NCI-H1930 (cell line): ENCODE measurements at places on chromosomes 3 and 15.

- no peak for DNase-seq
These were observed 14.8 kb upstream of the WNT5A start for GRCh38 chr3:55501905-55502304.

DNA sequence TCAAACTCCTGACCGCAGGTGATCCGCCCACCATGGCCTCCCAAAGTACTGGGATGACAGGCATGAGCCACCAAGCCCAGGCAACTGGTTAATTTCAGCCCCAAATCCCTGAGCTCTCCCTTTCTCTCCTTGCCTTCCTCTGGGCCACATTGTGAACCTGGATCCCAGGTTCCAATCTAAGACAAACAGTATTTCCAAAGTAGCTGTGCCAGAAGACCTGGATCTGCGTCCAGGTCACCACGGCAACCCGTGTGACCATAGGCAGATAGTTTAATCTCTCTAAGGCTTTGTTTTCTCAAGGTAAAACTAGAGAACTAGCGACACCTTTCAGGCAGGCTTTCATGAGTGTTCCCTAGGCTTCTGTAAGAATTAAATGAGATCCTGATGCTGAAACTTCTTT, 5.9 kb upstream of the RBPMS2 start:
- DNase-seq, result no peak

- no peak for DNase-seq
These were observed 38.8 kb upstream of the ANKRD34C start for GRCh38 chr15:79243723-79244122.

DNA sequence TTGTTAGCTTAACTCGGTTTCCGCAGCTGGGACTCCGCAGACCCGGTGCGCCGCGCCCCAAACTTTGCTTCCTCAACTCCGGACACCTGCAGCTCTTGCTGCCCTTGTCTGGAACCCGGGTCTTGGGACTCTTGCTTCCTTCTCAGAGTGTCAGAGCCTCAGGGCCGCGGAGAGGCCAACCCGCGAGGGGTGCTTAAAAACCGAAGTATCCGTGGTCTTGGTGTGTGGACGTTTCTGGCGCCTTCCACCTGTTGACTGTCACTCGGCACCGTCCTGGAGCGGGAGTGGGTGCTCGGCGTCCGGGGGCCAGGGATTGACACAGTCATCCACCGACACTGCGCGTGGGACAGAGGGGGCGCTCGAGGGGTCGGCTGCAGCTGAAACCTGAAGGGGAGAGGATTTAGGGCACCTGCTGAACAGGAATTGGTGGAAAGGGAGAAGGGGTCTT, 386 bp downstream of the SQOR start:
- no peak for DNase-seq

DNA sequence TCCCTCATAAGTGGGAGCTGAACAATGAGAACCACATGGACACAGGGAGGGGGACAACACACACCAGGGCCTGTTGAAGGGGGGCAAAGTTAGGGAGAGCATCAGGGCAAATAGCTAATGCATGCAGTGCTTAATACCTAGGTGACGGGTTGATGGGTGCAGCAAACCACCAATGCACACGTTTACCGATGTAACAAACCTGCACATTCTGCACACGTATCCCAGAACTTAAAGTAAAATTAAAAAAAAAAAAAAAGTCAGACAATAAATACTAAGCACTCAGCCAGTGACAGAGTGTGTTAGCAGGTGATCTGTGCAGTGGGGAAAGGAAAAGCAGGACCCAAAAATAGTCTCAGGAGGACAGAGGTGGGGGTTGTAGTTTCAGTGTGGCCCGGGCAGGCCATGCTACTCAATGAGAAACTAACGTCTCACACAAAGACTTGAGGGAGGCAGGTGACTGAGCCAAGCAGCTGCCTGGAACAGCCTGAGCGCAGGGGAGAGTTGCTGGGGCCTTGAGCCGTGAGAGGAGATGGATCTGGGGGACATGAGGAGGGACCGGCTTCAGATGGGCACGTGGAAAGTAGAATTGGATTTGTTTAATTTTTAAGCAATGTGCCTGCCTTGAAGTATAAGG, 18.4 kb downstream of the ANKDD1A start:
- DNase-seq, result no peak

GRCh38 chr3:23435318-23435717, 232.2 kb downstream of the UBE2E2 start:
- no peak for DNase-seq

DNA sequence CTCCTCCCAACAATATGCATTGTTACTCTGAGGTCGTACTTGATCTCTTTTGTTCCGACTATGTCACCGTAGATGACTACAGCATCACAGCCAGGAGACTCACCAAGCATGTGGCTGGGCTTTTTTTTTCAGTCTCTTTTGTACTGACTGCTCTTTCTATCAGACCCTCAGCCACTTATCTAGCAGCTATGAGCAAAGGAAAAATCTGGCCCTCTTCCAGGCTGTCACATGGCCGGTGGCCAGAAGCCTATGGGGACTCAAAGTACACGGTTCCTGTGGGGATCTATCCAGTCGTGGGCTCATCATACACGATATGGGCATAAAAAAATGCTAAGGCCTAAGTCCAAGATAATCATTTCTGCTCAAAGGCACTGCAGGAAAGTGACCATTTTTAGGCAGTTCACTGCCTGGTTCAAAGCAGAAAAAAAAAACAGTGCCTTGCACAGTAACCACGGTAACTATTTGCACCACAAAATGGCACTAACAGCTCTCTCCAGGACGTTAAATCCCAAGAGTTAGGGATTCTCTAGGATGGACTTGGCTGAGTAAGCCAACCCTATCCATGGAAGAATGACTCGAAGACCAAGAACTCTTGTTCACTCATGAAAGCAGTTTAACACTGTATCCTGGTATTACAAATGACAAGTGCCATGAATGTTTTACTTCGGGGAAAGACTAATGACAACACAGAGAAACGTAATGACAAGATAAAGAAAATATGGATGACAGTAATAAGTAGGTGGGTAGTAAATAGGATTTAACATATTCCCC, 50.3 kb downstream of the SHQ1 start:
- DNase-seq, result no peak

GRCh38 chr15:70153921-70154717, 56.4 kb upstream of the TLE3 start:
- no peak for DNase-seq

DNA sequence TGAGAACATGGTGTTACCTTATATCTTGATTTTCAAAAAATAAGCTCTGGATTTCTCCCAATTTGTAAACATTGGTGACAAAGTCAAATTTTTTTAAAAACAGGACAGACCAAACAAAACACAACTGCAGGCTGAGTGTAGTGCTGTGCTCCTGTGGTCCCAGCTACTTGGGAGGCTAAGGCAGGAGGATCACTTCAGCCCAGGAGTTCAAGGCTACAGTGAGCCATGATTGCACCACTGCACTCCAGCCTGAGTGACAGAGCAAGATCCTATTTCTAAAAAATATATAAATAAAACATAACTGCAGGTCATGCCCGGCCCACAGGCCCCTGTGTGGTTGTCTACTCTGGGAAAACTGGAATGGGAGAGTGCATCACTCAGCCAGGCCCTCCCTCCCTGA, 4.0 kb upstream of the ZXDC start:
- DNase-seq, result no peak
